ENCODE measurements at places on chromosomes 2 and 18. TPM values are rescaled to one million over a fixed set of nuclear protein-coding genes. Genes with fewer than 3 reads are reported as not detected.

DNA sequence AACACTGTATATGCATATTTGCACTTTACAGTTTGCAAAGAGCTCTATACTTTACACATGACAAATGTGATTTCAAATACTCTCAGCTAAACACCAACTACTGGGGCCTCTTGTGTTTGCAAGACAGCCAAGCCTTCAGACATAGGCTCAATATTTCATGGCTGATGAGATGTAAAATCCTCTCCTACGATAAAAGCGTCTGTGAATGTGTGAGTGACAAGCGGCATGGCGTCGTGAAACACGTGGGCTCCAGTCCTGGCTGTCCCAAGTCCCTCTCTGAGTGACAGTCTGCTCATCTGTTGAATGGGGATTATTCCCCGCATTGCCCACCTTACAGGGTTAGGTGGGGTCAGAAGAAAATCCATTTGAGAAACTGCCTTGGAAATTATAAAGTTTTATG, 489.8 kb downstream of the RNF144A start:
- no peak for DNase-seq

DNA sequence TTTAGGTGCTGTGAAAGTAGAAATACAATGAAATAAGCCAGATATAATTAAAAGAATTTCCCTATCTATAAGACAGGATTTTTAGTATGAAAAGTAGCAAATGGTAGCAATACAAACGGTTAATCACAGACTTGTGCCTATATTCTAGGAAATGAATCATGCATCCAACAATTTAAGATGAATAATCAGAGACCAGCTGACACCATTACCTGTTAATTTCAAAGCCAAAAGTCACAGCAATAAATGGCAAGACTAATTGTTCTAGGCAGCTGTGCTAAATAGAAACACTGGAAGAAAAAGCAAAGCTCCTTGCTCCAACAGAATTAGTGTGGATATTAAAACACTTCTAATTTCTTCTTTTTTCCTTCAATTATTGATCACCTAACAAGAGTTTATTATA, 35.1 kb upstream of the MPP4 start:
- DNase-seq = no peak

GLI2 gene
- total RNA-seq = 0.14 TPM

DNA sequence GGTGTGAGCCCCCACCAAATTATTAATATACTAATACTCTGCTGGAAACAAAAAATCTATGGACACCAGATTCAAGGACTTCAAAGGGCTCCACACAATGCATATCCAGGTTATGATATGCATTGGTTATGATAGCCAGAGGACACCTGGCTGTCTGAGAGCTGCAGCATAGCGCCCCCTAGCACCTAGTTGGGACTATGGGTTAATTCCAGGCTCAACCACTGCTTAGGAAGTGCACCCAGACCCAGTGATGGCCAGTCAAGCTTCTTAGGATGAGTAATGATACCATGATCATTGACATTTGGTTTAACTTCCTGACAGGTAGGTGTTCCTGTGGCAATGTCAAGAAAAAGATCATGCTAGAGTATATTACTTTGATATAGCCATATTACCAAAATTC, 3.8 kb upstream of the FRZB start:
- no peak for DNase-seq

GRCh38 chr2:186699742-186700141, 5.9 kb downstream of the FAM171B start:
- no peak for DNase-seq

- no peak for DNase-seq
Observed at GRCh38 chr2:9330612-9331270, 92.6 kb downstream of the ITGB1BP1 start.

GRCh38 chr2:122391726-122392125, 636.3 kb downstream of the TSN start:
- DNase-seq = no peak

UGT1A10 gene
- 0.08 TPM for total RNA-seq

PRSS56 gene
- total RNA-seq = not detected

RETSAT gene
- 58.5 TPM for total RNA-seq

GRCh38 chr2:198385856-198386255, 581.5 kb downstream of the PLCL1 start:
- no peak for DNase-seq

All from liver (tissue), 10 donors.